ENCODE measurements at places on chromosomes 13 and 19.

- DNase-seq, result peak; percentile 88
Observed at GRCh38 chr19:46529622-46530451, 34.2 kb upstream of the PNMA8B start.

- peak; percentile 5 for DNase-seq
Observed at GRCh38 chr19:343941-344624, 513 bp downstream of the MIER2 start.

- DNase-seq, result no peak
Observed at GRCh38 chr13:103517066-103517767, 451.0 kb upstream of the SLC10A2 start.

- peak; percentile 65 for DNase-seq
Observed at GRCh38 chr19:35755550-35756376, 1.1 kb downstream of the HSPB6 start.

DNA sequence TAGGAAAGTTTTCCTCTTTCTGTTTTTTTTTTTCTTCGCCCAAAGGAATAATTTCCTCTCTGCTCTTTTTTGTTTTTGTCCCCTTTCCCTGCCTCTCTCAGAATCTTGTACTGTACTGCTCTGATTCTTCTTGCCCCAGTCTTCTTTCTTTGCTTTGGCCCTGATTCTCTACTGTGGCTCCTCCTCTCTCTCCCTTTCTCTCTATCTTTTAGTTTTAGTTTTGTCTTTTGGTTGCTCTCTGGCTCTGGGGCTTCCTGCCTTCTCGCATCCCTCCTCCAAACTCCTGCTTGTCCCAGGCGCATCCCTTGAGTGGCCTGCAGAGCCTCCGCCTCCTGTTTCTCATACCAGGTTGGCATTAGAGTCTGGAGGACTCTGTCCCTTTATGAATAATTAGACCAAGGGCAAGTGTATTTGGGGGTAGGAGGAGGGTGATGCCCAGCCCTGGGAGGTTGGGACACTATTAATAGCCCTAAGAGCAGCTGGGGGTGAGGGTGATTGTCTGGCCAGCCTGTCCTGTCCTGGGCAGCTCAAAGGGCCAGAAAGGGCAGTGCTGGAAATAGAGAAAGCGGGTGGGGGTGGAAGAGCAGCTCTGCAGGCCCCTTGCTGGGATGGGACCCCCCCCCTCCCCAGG lies 39.1 kb downstream of the LYL1 start:
- DNase-seq, result no peak

DNA sequence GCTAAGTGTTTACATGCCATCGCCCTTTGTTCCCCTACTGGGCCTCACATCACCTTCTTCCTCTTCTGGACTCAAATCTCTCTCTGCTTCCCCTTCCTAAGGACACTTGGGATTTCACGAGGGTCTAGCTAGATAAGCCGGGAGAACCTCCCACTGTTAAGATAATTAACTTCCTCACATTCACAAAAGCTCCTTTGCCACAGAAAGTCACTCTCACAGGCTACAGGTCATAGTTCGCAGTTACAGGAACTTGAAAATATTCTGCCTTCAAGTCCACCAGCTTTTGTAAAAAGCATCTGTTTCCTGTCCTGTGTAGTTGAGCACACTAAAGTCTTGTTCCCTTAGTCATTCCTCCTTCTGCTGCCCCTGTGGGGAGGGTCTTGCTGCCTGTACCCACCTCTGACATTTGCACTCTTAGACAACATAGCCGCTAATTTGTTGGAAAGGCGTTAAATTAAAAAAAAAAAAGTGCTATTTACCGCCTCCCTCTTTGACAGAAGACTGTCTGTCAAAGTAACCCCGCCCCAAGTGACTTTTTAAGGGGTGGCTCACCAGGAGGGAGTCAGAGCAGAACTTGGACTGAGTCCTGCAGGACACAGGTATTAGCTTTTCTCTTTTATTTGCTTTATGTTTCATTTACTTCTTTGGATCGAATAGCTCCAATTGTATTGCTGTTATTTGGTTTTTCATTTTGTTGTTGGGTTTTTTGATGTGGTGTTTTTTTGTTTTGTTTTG lies 26.8 kb upstream of the CEACAM21 start:
- peak; percentile 88 for DNase-seq

- no peak for DNase-seq
Observed at GRCh38 chr19:6185835-6186834, 50.7 kb downstream of the ACSBG2 start.

DNA sequence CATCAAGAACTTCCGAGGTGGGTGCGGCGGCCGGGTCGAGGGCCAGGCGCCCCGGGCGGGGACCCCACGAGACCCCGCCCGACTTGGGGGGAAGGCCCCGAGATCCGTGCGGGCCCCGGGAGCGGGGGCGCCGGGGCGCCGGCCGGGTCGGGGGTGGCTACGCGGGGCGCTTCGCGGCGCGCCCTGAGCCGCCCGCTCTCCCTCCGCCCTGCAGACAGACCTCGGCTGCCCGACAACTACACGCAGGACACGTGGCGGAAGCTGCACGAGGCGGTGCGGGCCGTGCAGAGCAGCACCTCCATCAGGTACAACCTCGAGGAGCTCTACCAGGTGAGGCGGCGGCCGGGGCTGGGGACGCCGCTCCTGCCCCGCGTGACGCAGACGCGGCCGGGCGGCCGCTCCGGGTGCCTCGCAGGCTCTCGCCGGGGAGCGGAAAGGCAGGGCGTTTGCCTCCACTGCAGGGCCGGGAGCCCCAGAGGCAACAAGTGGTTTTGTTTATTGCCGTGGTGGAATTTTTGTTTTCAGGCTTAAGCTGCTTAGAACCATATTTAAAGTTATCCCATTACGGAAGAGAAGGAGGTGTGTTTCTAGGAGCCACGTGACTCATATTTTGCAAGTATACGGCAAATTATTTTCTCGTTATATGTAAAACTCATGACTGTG lies 477 bp downstream of the CUL4A start:
- DNase-seq, result peak; percentile 82

DNA sequence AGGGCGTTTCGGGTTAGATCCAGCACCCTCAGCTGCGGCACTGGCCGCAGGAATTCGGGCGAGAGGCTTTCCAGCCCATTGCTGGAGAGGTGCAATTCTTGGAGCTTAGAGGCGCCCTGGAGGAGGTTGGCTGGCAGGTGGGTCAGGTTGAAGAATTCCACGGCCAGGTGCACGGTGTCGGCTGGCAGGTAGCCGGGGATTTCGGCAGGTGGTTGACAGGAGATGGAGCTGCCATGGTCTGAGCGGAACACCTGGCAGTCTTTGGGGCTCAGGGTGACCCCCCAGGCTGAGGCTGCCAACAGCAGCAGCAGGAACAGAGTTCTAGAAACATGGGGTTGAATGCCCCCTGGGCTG lies 1.3 kb downstream of the LRG1 start:
- DNase-seq, result no peak

DNA sequence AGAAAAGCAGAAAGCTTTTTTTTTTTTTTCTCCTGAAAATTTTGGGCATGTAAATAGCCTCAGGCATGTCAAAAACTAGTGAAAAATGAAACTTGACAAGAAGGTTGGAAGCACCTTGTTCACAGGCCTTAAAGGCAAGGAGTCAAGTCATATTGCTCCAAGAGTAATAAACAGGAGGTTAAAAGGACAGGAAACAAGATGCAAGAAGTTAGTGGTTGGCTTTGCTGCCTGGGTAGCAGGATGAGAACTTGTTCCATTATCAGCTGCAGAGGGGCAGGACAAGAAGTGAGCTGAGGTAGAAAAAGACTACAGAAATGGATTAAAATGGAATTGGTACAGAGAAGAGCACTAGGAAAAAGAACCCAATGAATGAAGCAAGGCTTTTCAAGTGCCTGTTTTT lies 242.6 kb downstream of the DCT start:
- no peak for DNase-seq

DNA sequence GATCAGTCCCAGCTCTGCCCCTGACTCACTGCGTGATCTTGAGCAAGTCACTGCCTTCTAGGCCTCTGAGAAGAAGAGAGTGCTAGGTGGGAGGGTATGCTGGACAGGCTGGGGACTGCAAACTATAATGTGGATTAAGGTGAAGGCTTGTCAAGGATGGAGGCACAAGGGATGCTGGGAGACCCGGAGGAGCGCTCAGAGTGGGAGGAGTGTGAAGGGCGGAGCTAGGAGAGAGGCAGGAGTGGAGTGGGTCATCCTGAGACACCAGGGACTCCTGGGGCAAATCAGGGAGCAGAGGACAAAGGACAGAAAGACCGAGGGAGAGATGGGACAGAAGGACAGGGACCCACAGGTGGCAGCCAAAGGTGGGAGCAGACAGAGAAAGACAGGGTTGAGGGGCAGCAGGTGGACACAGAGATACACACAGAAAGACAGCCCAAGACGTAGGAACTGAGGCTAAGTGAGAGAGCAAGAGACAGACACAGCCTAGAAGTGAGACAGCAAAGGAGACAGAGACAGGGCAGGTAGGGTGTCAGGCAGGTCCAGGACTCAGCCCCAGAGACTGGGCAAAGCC lies 2.6 kb downstream of the GRIK5 start:
- no peak for DNase-seq

DNA sequence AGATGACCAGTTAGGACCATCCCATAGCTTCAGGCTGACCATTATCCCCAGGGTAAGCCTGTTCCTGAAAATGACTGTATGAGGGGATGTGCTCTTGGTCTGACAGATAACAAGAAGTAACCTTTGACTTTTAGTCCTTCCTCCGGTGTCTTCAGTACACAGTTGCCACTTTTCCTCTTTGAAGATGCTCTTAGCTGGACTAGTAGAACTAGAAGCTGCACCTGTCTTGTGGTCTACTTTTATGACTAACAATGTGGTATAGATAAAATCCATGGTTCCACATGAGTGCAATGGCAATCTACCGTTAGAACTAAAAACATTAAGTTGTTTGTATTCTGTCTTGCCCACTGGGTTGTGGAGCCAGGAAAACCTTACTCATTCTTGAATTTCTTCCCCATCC lies 5.9 kb upstream of the RUBCNL start:
- DNase-seq, result no peak

DNA sequence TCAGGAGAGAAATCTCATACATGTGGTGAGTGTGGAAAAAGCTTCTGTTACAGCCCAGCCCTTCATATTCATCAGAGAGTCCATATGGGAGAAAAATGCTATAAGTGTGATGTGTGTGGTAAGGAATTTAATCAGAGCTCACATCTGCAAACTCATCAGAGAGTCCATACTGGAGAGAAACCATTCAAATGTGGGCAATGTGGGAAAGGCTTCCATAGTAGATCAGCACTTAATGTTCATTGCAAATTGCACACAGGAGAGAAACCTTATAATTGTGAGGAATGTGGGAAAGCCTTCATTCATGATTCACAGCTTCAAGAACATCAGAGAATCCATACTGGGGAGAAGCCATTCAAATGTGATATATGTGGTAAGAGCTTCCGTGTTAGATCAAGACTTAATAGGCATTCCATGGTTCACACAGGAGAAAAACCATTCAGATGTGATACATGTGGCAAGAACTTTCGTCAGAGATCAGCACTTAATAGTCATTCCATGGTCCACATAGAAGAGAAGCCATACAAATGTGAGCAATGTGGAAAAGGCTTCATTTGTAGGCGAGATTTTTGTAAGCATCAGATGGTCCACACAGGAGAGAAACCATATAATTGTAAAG lies 15.2 kb downstream of the ZNF221 start:
- DNase-seq, result no peak

DNA sequence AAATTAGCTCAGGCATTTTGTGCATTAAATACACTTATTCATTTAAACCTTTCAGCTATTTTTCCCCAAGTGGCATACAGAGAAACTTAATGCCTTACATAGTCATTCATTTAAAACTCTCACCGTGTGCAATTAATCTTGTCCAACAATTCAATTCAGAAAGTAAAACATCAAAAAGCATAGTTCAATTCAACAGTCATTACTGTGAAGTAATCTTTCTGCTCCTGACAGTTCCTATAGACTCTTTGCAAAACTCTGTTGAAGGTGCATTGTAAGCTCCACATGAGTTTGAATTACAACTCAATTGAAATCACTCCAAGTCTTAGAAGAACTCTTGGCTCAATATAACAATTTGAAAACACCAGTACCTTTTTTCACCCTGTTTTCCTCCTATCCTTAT lies 228.3 kb downstream of the DACH1 start:
- no peak for DNase-seq

- no peak for DNase-seq
Observed at GRCh38 chr13:110173247-110173818, 133.6 kb downstream of the COL4A1 start.

DNA sequence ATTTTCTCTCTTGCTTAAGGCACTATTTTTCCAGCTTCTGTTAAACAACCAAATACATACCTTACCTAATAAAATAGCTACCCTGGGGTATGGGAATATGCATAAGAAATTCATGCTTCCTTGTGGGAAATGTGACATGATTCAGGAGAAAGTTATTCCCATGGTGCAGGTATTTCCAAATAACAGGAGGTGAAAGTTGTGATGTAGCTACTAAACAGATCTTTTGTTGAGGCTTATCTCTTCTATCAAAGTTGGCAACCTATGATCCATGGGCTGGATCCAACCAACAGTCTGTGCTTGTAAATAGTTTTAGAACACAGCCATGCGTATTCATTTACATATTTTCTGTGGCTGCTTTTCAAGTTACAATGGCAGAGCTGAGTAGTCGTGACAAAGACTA lies 177.8 kb upstream of the NBEA start:
- no peak for DNase-seq

DNA sequence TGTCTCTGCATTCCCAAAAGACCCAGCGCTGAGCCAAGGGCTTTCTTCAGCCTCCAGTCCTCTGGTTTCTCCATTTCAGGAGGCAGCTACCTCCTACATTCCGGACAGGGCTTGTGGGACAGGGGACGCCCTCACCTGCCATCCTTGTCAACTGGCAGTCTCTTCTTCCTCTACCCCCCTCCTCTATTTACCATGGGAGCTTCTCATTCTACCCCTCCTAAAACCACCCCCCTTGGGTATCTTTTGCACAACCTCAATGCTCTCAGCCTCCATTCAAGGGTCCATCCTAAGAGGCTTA lies 43.8 kb downstream of the ZNF93 start:
- DNase-seq, result no peak

- no peak for DNase-seq
Observed at GRCh38 chr19:3607303-3608078, 816 bp upstream of the TBXA2R start.

- peak; percentile 51 for DNase-seq
Observed at GRCh38 chr13:74061926-74062595, 72.1 kb downstream of the KLF12 start.

DNA sequence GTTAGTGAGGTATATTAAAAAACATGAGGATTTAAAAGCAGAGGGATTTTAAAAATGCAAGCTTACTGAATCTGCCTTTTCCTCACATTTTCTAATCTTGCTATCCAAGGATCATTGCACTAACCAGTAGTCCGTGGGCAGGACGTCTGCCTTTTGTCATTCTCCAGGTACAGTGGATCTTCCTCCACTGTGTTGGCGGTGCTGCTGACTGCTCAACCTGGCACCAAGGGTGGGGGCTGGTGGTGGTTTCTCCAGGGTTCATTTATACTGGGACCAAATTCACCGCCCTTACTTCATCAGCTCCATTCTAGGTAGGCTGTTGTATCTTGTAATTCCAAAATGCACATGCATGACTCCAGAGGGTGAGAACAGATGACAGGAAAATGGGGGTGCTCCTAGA lies 169.3 kb downstream of the STK24 start:
- no peak for DNase-seq
